ENCODE measurements at places on chromosomes 11 and 22. TPM values are rescaled to one million over a fixed set of nuclear protein-coding genes. Genes with fewer than 3 reads are reported as not detected.

- DNase-seq, result no peak
Measured at GRCh38 chr22:27127911-27128310, 470.5 kb downstream of the MIAT start.

DNA sequence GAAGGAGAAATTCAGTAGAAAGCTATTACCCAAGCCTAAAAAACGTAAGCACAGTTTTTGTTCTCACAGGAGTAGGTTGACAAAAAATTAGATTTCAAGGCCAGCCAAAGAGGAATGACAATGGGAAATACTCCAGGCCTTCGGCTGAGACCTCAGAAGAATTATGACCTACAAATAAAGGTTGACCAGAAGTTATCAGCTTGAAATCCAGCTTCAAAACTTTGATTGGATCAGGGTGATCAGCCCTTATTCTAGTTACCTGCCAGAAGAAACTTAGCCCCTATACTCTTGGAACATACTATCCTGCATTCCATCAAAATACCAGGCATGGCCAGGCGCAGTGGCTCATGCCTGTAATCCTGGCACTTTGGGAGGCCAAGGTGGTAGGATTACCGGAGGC lies 68.4 kb upstream of the PRODH start:
- no peak for DNase-seq

DNA sequence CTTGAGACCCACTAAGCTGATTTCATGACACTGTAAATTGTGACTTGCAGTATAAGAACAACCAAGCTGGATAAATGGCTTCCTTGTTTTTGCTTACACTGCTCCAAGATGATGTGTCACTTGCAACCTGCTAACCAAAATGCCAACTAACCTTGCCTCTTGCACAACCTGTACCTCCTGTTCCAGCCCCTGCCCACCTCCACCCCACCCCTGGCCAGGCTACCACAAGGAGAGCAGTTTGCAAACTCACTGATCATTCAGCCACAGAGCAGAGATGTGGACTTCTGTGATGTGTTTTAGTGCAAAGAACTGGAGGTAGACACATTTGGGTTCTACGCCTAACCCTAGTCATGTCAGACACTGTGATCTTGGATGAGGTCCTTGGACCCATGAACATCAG lies 4.3 kb upstream of the APOL6 start:
- DNase-seq, result no peak

DNA sequence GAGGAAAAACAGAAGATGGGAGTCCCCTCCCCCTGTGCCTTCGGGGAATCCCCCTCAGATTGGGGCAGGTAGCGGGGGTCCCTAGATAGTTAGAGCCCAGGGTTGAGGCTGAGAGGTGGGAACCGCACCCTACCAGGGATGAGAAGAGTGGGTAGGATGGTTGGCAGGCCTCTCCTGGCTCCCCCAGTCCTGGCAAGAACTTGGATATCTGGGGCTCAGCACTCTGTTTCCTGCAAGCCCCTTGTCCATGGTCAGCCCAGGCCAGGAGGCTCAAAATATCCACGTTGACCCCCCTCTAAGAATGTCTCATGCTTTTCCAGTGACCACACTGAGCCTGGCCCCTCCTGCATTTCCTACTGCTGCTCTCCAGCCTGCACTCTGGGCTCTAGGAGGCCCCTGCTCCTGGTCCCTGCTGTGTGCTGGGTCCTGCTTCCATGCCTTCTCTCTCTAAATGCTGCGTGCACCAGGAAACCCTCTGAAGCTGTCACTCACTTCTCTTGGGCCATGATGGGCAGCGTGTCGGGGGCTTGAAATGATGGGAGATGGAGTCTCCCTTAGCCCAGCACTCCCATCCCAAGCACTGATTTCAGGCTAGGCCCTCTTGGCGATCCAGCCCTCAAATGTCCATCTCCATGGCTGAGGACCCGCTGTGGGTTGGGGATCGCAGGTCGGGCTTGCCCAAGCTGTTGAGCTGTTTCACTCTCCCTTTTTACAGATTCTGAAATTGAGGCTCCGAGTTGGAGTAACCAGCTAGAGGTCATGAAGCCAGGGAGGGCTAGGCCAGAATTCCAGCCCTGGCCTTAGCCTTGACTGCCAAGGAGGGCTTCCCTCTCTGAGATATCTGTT lies 2.0 kb downstream of the MAP3K11 start:
- peak; percentile 43 for DNase-seq

DNA sequence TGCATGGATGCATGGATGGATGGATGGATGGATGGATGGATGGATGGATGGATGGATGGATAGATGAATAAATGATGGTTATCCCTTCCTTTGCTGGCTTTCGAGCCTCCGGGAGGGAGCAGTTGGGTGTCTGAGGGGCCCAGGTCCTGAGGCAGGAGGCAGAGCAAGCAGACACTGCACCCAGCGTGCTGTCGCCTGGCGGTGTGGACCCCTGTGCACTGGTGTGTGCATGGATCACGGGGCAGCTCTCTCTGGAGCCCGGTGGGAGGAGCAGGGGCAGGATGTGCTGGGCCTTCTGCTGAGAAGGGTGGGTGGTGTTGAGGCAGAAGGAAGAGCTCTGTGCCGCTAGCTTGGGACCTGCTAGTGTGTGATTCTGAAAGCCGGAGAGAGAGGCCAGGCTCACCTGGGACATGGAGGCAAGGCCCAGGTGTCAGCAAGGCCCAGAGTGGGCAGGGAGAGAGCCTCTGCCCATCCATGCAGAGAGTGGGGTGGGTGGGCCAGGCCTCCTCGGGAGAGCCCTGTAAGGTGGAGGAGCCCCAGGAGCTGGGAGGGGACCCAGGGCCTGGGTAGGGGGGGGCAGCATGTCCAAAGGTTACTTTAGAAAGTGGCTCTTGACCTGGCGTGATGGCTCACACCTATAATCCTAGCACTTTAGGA lies 254.4 kb downstream of the BRD1 start:
- no peak for DNase-seq

- DNase-seq, result no peak
Measured at GRCh38 chr11:128260398-128260797, 327.0 kb downstream of the ETS1 start.

- DNase-seq, result no peak
Measured at GRCh38 chr11:35918716-35919115, 25.1 kb upstream of the LDLRAD3 start.

- no peak for DNase-seq
Measured at GRCh38 chr22:22088658-22089458, 106.3 kb upstream of the TOP3B start.

- DNase-seq, result no peak
Measured at GRCh38 chr11:1494650-1495049, 8.1 kb upstream of the MOB2 start.

DNA sequence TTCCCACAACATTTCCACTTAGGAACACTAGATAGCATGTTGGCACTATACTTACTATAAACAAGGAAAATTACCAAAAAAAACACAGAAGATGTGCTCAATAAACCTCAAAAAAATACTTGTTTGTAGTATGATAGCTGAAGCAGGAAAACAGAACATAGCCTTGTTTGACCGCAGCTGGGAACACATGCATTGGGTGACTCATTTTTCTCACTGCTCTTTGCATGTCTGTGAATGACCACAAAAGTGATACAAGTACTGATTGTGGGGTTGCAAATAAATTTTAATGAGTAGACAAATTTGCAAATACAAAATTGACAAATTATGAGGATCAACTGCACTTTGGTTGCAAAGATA lies 22.8 kb upstream of the GUCY1A2 start:
- no peak for DNase-seq

DNA sequence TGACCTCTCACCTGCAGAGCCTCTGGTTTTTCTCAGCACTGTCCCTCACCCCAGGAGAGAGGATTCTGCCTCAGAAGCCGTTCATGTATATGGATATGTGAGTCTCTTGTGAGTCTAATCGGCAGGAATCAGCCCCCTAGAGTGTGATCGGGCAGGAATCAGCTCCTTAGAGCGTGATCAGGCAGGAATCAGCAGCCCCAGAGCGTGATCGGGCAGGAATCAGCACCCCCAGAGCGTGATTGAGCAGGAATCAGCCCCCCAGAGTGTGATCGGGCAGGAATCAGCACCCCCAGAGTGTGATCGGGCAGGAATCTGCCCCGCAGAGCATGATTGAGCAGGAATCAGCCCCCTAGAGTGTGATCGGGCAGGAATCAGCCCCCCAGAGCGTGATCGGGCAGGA lies 80.0 kb upstream of the EIF3D start:
- no peak for DNase-seq

DNA sequence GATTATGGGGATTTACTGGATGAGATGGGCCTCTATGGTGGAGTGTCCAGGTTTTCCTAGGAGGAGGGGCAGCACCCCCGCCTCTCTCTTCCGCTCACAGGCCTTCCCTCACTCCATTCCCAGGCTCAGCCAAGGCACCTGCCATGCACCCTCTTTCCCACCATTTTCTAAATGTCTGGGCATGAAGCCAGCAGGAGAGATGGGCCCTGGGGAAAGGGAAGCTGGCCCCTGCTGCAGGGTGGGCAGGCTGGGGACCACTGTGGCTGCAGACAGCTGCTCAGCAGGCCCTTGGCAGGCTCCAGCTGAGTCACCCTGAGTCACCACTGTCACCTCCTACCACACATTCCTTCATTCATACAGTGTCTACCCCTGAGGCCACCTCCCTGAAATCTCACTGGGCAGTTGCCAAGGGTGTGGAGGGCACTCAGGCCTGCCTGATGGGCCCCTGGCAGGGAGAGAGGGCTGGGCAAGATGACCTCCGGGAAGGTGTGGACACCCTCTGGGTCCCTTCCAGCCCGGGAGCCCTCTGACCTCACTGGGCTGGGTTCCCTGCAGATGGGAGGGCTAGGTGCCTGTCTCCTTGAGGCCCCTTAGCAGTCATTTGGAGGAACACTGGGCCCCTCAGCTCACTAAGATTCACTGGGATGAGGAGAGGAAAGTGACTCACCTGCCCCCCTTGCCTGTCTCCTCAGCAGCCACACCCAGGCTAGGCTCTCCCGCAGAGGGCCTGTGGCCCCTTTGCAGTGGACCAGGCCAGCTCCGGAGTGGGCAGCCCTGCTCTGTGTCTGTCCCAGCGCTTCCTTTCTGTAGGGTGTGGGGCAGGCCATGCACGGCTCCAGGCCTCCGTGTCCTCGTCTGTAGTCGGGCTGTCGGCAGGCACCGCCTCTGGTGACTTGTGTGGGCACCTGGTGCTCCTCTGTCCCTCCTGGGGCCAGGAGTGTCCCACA lies 7.8 kb downstream of the MYEOV start:
- no peak for DNase-seq

DNA sequence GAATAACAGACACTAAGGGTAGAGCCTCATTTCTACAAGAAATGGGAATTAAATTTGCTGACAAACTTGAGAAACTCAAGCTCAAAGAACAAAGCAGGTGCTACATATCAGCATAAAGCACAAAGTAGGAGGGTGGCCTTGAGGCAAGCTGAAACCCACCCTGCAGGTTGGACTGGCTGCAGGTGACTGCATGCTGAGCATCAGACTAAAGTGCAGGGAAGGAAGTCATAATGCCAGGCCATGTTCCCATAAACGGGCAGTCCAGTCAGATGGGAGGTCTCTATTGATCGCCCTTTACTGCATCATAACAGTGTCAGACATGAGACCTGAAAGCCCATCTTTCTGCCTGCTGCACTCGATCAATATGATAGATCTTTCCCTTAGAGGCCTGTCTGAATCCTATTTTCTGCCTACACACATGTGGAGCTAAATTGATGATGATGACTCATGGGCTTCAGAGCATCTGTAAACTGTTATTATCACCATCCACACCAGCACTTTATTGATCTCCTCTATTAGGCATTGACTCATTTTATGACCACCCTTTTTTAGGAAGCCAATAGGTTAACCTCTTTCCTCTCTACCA lies 224.5 kb upstream of the DDI1 start:
- DNase-seq, result no peak

DNA sequence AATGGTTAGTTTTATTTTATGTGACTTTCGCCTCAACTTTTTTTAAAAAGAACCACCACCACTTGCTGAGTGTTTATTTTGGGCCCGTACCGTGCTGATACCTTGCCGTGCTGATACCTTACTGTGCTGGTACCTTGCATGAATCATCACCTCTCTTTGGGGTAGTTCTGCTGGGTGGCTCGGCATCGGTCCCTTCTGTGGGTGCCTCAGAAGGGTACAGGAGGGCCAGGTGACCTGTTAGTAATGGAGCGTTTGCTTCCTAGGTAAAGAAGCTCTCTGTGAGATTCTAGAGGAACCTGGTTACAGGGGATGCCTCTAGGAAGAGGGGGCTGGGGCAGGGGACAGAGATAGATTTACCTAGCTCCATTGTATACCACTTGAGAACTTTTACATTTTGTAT lies 17.1 kb downstream of the TOM1 start:
- DNase-seq, result no peak

The APOBEC3B gene
- 6.5 TPM for total RNA-seq

The TMPRSS4 gene
- not detected for total RNA-seq

The KRTAP5-7 gene
- total RNA-seq, result not detected

The ACRV1 gene
- total RNA-seq, result not detected

The LARGE2 gene
- 5.8 TPM for total RNA-seq

The ASCL3 gene
- not detected for total RNA-seq

Data from cardiac muscle cell (in vitro differentiated cells and primary cell).